HuH-7.5 (cell line): ENCODE measurements at places on chromosomes 2 and 18.

DNA sequence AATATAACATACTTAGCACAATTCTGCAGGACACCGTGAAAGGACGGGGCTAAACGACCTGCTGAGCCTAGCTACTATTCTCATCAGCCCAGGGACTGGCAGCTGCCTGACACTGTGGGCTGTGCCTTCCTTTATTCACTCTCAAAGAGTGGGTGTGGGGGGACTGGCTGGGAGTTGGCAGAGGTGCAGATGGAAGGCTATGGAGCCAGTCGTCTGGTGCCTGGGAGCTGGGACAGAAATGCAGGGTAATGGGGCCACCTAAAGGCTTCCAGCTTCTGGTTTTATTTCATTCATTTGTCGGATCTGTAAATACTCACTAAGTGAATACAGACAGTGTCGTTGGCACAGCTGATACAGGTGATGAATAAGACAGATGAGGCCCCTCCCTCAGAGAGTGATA lies 56.0 kb upstream of the NFU1 start:
- DNase-seq: no peak

GRCh38 chr18:37429791-37430190 lies 135.8 kb downstream of the CELF4 start:
- no peak for DNase-seq

DNA sequence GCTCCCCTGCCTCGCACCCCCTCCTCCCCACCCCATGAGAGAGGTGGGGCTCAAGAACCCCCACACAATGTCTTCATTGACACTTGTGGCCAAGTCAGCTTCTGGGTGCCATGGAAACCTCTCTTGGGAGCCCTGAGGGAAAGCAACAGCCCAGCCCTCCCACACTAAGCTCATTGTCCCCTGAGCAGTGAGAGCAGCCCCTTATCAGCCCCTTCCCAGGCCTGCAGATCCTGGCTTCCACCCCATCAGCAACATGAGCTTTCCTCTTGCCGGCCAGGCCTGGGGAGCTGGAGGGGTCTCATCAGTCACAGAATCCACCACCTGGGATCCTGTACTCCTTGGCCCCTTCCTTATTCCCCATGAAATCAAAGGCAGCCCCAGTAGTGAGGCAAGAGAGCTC lies 107.8 kb upstream of the ST3GAL5 start:
- DNase-seq: no peak

GRCh38 chr2:237350070-237350469 lies 63.9 kb downstream of the COL6A3 start:
- no peak for DNase-seq

- DNase-seq: no peak
Observed at GRCh38 chr2:86525421-86526340, 37.6 kb downstream of the CHMP3 start.

- DNase-seq: no peak
Observed at GRCh38 chr2:29065068-29065811, 9.1 kb downstream of the PCARE start.

DNA sequence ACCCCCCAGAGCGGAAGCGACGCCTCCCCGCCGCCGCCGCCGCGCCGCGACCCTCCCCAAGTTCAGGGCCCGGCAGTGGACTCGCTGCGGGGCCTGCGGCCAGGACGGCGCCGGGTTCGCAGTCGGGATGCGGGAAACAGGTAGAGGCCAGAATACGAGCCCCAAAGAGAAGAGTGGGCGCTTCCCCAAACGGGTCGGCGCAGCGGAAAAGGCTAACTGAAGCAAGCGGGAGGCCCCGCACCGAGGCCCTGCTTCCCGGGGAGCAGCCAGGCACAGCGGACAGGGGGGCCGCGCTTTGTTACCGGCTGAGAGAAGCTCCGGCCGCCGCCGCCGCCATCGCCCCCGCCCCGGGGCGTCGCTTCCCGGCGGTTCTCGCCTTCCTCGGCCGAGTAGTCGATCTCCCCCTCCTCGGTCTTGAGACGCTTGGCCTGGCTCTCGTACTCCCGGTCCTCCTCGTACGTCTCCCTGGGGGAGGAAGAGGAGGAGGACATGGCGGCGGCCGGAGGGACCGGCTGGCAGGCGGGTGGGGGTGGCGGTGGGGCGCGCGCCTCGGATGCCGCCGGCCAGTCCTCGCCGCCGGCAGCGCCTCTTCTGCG lies 494 bp downstream of the HNRNPLL start:
- no peak for DNase-seq

GRCh38 chr2:17599617-17600016 lies 59.1 kb downstream of the VSNL1 start:
- no peak for DNase-seq

DNA sequence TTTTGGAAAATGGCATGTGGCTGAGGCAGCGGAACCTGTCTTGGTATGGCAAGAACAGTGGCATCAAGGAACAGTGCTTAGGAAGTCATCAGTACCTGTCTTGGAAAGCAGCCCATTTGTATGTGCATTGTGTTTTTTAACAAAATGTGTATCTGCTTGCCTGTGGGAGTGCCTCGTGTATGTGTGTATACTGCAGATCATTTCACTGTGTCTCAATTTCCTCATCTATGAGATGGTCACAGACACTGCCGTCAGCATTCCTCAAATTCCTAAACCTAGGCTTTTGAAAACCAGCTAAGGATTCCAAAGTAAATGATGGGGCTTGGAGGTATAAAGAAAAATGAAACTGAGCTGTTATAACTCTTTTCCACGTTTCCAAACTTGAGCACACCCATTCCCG lies 441.3 kb downstream of the RND3 start:
- no peak for DNase-seq

DNA sequence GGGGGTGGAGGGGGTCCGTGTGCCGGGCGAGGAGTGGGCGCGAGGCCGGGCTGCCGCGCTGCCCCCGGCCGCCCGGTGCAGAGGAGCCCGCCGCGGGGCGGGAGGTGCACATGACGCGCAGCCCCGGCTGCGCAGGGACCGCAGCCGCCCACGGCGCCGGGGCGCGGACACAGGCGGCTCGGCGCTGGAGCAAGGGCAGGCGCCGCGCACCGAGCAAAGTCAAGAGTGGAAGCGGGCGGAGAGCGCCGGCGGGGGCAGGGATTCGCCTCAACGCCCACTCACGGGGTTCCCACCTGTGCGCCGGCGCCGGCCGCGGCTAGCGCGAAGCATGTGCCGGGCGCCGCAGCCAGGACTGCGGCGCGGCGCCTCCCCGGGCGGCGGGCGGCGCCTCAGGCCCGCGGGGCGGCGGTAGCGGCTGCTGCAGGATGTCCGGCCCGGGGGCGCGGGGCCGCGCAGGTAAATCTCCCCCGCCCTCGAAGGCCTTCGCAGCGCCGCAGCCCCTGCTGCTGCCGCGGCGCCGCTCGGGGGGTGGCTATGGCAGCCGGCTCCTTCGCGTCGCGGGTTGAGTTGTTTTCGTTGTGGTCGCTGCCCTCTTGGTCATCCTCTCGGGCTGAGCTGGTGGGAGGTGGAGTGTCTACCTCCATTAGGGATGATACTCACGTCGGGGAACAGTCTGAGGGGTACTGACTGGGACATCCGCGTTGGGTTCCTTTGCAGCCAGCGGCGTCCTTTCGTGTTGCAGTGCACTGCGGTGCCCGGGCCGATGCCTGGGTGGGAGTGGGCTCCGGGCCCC lies 216.3 kb upstream of the DTNA start:
- peak; percentile 42 for DNase-seq

- DNase-seq: no peak
Observed at GRCh38 chr2:120919771-120920453, 184.2 kb downstream of the GLI2 start.
